ENCODE measurements at places on chromosomes 16 and 17.

GRCh38 chr16:17461951-17462729 is 8.6 kb downstream of the XYLT1 start:
- DNase-seq = no peak

- peak; percentile 41 for DNase-seq
Observed at GRCh38 chr17:82872591-82873520, 33.0 kb upstream of the ZNF750 start.

DNA sequence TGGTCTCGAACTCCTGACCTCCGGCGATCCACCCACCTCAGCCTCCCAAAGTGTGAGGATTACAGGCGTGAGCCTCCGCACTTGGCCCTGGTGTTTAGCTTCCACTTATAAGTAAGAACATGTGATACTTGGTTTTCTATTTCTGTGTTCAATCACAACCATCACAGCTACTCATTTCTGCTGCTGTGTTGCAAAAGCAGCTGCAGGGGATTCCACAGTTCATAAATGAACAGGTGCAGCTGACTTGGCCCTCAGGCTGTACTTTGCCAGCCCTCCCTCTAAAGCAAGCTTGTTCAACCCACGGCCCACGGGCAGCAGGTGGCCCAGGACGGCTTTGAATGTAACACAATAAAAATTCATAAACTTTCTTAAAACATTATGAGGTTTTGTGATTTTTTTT is 79.2 kb downstream of the SLC39A11 start:
- DNase-seq = no peak

GRCh38 chr17:9410301-9410700 is 165.3 kb downstream of the STX8 start:
- no peak for DNase-seq

GRCh38 chr17:61338000-61338798 is 61.4 kb upstream of the TBX2 start:
- no peak for DNase-seq
